ENCODE measurements at places on chromosomes 16 and 17. TPM values are rescaled to one million over a fixed set of nuclear protein-coding genes. Genes with fewer than 3 reads are reported as not detected.

DNA sequence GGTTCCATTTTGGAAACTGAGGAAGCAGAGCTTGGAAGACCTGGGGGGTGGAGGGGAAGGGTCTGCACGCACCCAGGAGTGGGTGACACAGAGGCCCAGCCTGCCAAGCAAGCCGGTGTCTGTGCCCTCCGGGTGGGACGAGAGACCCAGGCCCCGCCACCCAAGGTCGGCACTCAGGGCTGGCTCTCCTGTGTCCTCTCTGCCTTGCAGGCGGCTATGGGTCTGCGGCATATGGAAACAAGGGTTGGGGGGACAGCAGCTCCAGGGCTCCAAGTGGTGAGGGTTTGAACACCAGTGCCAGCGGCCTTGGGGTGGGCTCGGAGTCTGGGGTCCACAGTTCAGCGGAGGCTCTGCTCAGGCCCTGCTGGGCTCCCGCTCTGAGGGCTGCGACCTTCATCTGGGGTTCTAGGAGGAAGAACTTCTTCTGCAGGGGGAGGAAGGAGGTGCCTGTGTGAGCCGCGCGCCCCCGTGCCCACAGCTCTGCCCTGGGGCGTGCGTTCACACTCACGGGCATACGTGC is 4.6 kb upstream of the CD7 start:
- no peak for DNase-seq

- no peak for DNase-seq
These were observed 242.1 kb upstream of the GSE1 start for GRCh38 chr16:85370881-85371651.

Gene OTOP2
- not detected for total RNA-seq

Gene GPRC5B
- total RNA-seq = 138 TPM

- DNase-seq = no peak
These were observed 7.2 kb downstream of the CTF1 start for GRCh38 chr16:30903596-30903995.

DNA sequence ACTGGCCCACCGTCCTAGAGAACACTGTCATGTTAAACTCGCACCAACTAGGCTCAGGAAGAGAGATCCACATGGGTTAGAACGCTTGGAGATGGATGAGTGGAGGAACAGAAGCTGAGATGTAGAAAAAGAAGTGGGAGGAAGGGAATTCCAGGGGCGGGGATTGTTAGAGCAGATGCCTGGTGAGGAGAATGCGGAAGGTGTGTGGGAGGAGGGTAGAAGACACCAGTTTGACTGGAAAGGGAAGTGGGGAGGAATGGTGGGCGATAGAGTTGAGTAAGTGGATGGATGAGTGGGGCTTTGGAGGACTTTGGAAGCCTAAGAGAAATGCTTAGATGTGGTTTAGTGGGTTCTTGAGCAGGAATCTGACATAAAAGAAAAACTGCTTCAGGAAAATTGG is 37.4 kb downstream of the DHX38 start:
- DNase-seq = no peak

DNA sequence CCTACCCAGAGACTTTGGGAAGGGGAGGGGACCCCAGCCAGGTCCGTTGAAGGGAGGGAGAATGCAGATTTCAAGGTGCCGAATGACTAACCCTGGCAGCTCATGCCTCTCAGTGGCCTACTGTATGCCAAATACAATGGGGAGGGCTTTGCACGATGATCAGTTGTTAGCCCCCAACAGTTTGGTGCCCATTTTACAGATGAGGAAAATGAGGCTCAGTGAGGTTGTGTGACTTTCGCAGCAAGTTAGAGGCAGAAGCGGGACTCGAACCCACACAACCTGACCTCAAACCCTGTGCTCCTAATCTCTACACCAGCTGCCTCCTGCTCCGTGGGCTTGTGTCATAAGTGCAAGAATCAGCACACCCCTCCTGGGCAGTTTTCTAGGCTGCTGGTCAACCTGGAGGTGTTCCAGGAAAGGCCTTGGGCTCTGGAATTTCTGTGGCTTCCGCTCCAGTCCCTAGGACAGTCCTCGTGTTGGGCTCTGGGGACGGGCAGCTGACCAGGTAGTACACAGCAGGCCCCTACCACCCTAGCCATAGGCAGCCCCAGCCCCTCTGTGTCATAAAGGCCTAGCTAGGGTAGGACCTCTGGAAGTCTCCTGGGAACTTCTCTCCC is 11.9 kb upstream of the NAGPA start:
- DNase-seq = no peak

- no peak for DNase-seq
These were observed 5.4 kb upstream of the STAC2 start for GRCh38 chr17:39231091-39231561.

- no peak for DNase-seq
These were observed 42.5 kb downstream of the TMEM114 start for GRCh38 chr16:8547762-8548161.

DNA sequence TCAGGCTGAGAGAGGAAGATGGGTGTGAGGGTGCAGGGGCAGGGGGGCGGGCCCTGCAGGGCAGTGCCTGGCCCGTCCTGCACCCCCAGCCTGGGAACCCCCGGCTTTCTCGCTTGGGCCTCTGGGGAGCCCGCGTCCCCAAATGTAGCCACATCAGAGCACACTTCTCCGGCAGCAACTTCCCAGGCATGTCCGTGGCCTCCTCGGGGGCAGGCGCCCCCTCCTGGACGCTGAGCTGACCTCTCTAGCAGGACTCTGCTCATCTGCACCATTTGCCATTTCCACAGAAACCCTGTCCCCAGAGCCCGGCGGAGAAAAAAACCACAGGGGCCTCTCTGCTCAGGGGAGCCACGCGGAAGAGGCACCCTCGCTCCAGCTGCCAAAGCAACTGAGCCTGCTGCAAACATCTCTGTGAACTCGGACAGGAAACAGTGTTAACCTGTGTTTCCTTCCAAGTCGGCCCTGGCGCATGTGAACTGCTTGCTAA is 63.4 kb downstream of the KLHDC4 start:
- DNase-seq = peak; percentile 71

- DNase-seq = no peak
These were observed 5.2 kb downstream of the BAIAP2 start for GRCh38 chr17:81039854-81040758.

Gene CDC42EP4
- total RNA-seq = 28.2 TPM

- DNase-seq = no peak
These were observed 315.6 kb downstream of the SNX29 start for GRCh38 chr16:12291989-12292759.

Gene CD300H
- total RNA-seq = not detected

Gene CLDN7
- 174 TPM for total RNA-seq

- DNase-seq = no peak
These were observed 141.4 kb upstream of the PLEKHM1 start for GRCh38 chr17:45631941-45632340.

Gene FBXW10
- total RNA-seq = not detected

- DNase-seq = no peak
These were observed 135.2 kb upstream of the GSE1 start for GRCh38 chr16:85477801-85478363.

DNA sequence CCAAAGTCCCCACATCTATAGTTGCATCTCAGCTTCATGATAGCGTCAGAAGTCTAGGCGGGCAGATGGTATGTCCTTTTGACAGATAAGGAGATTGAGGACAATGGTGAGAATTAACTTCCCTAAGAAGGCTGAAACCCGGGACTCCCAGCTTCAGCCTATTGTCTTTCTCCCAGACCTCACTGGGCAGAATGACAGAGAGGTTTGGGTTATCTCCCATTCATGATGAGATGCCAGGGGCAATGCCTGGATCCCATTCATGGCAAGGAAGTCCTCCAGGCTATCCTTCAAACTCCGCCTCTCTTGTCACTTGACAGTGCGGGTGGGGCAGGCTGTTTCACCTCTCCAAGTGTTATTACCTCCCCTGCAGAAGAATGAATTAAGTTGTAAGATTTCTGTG is 100.3 kb downstream of the IRX5 start:
- DNase-seq = no peak

DNA sequence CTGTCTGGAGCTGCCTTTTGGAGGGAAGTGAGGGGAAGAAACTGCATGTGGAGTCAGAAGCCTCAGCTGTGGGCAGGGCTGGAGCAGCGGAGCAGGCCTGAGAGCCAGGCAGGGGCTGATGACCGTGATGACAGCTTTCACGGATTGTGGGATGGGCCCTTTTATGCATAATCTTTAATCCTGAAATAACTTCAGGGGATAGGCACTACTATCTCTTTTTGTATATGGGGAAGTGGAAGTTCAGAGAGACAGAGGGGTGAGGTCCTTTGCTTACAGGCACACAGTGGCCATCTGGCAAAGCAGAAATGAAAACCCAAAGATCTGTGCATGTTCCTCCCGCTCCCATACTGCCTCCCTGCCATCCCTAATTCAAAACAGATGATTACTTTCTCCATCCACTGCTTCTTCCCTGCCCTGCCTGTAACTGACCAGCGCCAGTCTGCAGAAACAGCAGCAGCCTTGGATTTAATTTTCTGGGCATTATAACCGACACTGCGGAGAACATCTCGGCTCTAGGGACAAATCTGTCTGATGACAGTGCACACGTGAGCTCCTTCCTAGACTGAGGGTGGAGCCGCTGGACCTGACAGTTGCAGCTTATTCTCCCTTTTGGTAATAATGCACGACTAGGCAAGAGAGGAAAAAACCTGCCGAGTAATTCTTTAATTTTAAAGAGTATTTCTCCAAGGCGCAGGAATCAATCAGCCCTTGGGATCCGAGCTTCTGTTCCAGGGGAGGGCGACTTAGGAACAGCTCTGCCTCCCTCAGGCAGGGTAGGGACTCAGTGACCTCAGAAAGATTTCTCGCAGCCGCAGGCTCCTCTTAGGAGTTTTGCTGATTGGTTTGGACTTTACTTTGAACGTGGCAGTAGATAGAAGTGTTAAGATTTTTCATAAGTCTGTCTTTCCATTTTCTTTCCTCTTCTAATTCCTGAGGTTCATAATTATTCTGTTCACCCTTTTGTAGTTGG is 95.4 kb downstream of the UTP18 start:
- DNase-seq = no peak

Gene TNRC6A
- total RNA-seq = 114 TPM

- DNase-seq = no peak
These were observed at the start of gene MSLN for GRCh38 chr16:760545-761343. MSLN (plus strand) TSS chr16:760734; CDS start chr16:762681, 1,947 bp downstream.

GRCh38 chr16:23949630-23950290 is 114.0 kb downstream of the PRKCB start:
- DNase-seq = no peak

DNA sequence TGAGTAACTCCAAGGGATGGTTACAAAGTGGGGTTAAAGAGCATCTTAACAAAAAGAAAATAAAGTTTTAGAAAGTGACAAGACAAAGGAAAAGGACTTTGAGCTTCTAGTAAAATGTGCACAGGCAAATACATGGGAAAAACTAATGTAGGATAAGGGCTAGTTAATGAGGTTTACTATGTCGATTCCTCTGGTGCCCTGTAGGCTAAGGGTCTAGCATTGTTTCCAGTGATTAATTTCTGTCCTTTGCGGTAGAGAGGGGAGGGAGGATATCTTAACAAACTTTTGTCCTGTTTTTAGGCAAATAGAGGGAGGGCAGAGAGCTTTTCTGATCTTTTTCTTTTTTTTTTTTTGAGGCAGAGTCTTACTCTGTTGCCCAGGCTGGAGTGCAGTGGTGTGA is 96.6 kb upstream of the SIAH1 start:
- no peak for DNase-seq

GRCh38 chr17:6608321-6608720 is 32.2 kb downstream of the KIAA0753 start:
- no peak for DNase-seq

Gene FOXL1
- 0.09 TPM for total RNA-seq

GRCh38 chr17:18371455-18371854 is 6.1 kb upstream of the EVPLL start:
- no peak for DNase-seq

Gene TP53TG3B
- total RNA-seq = not detected

- DNase-seq = no peak
These were observed 60.7 kb upstream of the TNRC6C start for GRCh38 chr17:77897741-77898301.

DNA sequence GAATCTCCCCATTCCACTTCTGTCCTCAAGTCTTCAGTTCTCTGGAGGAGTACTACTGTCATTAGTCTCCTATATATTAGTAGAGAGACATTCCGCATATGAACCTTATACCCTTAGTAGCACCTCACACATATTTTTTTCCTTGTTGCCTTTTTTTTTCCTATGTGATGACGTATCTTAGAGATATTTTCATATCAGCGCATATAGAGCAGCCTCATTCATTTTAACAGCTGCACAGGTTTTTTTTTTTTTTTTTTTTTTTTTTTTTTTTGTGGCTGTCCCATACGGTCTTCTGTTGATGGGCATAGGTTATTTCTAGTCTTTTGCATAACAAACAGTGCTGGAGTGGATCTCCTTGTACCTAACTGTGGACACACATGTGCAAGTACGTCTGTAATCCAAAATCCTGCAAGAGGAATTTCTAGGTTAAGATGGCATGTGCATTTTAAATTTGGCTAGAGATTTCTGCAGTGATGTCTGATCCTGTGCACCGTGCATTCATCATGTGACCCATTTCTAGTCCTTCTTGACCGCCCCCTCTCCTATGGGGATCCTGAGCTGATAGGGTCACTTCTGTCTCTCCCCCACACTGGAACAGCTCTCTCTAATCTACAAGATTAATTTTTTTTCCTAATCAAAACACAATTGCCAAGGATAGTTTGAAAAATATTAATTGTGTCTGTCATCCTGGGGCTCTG is 64.8 kb downstream of the PRKCB start:
- no peak for DNase-seq

DNA sequence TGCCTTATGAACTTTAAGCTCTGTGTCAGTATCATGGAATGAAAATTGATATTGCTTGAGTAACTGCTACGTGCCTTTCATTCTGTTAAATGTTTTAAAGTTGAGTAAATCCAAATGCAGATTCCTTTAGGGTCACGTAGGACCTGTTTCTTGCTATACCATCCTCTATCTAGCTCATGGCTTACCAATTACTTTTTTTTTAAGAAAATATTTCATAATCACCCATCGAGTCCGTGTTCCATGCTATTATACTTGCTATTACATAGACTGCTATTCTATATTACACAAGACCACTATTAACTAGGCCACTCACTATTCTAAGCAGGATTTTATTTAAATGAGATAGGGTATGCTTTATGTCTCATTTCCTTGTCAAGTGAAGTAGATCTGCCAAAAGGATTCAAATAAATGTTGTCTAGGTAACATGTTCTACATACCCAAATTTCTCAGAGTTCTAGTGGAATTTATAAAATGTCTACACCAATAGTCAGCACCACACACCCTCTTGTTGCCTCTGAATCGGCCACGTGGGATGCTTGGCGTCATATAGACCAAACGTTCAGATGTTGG is 11.9 kb downstream of the ANKFN1 start:
- DNase-seq = no peak

DNA sequence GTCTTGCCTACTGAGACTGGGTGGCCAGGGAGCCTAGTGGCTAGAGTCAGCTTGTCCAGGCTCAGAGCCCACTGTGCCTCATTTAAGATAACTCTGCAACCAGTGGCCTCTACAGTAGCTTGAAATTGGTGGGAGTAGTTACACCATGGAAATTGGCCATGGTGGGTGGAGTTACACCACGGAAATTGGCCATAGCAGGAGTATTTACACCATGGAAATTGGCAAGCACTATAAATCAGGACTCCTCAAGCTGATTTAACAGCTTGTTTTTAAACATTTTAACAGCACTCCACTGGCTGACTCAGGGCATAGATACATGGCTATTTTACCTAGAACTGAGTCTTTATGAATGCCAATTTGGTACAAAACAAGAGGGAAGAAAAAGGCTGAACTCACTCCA is 27.7 kb upstream of the AKTIP start:
- DNase-seq = no peak
